ENCODE measurements at places on chromosomes 2 and 18.

DNA sequence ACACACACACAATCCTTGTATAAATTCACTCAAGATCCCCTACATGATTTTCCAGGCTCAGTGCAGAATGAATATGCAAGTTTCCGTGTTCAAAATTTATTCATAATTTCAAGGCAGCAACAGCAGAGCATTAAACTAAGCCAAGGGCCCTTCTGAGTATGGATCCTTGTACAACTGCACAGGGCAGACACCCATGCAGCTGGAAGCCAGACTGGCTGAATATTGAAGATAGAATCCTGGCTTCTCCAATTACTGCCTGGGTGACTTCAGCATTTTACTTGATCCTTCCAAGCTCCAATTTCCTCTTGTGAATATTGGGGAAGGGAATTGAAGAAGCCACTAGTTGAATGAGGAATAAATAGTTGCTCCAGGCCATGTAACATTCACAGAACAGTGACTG lies 267.9 kb upstream of the REG3G start:
- no peak for DNase-seq

- no peak for DNase-seq
Measured at GRCh38 chr2:33108483-33109443, 162.0 kb downstream of the LTBP1 start.

DNA sequence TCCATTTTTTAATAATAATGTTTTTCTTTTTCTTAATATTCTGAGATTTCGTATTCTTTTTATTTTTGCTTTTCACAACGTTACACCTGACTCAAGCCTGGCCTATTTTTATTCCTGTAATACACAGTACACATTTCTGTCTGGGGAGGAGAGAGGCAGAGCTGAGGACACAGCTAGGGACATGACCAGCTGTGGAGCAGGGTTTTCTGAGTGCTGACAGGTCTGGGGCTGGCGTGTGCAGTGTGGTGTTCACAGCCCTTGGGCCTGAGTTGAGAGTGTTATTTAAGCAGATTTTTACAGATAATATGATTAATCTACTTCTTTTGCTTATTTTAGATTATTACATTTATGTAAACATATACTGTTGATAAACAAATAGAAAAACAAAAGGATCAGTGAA lies 55.9 kb downstream of the ZAP70 start:
- no peak for DNase-seq

GRCh38 chr2:45709137-45709536 lies 57.7 kb downstream of the PRKCE start:
- no peak for DNase-seq

DNA sequence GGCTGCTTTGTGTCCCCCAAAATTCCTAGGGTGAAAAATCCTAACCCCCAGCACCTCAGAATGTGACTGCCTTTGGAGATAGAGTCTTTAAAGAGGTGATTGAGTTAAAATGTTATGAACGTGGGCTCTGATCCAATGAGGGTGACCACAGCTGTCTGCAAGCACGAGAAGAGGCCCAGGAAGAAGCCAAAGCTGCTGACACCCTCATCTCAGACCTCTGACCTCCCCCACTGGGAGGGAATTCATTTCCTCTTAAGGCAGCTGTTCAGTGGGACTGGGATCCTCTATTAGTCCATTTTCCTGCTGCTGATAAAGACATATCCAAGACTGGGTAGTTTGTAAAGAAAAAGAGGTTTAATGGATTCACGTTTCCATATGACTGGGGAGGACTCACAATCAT lies 544.4 kb downstream of the DCDC2C start:
- DNase-seq, result no peak

- peak; percentile 78 for DNase-seq
Measured at GRCh38 chr2:950080-950966, at the start of gene SNTG2. Gene SNTG2 (plus strand): TSS chr2:950849. CDS start chr2:950997, 148 bp downstream.

DNA sequence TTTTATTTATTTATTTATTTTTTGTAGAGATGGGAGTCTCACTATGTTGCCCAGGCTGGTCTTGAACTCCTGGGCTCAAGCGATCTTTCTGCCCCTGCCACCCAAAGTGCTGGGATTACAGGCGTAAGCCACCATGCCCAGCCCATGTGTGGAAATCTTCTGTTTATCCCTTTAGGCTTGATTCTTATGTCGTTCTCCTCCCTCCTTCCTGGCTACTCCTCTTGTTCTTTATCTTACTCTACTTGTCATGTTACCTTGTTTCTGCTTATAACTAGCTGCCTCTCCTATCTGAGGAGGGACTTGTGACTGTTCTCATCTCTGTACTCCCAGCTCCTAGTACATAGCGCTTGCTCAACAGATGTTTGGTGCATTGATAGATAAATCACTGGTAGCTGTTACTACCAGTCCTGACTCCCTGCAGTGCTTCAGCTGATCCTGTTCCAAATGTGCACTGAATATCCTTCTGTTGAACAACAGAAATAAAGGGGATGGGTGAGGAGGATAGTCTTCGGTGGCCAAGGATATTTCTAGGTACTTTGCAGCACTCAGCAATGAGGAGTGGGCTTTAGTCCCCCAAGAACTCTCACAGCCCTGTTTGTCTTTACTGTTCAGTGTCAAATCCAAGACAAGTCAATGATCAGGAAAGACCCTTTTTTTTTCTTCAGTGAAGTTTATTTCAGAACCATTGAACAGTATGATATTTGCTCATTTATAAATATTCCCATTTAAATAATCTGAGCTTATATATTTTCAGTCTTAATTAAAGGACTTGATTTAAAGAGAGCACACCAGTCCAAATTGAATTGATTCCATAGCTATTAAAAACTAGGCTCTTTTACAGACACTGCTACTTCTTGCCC lies 7.2 kb downstream of the IL1B start:
- no peak for DNase-seq

GRCh38 chr2:237156031-237156856 lies 70.6 kb downstream of the COPS8 start:
- DNase-seq, result peak; percentile 77
